ENCODE measurements at places on chromosomes 4 and X. TPM values are rescaled to one million over a fixed set of nuclear protein-coding genes. Genes with fewer than 3 reads are reported as not detected.

DNA sequence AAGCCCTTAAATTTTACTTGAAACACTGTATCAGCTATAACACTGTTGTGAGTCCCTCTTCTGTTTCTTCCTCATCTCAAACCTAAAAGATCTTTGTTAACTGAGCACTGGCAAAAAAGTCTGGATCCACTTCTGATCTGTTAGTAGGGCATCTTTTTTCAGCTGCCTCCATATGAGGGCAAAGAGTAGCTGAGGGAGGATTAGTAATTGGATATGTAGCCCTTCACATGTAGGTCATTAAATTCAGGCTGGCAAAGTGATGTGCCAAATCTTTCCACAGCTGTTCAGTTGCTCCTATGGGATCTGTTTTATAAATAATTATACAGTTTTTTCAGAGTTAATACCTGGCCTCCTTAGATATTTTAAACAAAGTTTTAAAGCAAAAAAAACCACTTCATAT is 1.1 kb upstream of the TRMT10A start:
- no peak for DNase-seq

Gene TRAPPC2
- total RNA-seq = 18.5 TPM

Gene SSX4B
- total RNA-seq = not detected

- DNase-seq = no peak
Measured at GRCh38 chr4:102675141-102675540, 85.6 kb downstream of the MANBA start.

GRCh38 chr4:123495530-123495929 is 98.9 kb downstream of the SPRY1 start:
- no peak for DNase-seq

Gene OCRL
- 23.6 TPM for total RNA-seq

Gene JCHAIN
- total RNA-seq = 8.0 TPM

Gene KLB
- total RNA-seq = not detected

- DNase-seq = no peak
Measured at GRCh38 chrX:120457766-120458180, 11.3 kb downstream of the LAMP2 start.

Gene CDX4
- total RNA-seq = not detected

DNA sequence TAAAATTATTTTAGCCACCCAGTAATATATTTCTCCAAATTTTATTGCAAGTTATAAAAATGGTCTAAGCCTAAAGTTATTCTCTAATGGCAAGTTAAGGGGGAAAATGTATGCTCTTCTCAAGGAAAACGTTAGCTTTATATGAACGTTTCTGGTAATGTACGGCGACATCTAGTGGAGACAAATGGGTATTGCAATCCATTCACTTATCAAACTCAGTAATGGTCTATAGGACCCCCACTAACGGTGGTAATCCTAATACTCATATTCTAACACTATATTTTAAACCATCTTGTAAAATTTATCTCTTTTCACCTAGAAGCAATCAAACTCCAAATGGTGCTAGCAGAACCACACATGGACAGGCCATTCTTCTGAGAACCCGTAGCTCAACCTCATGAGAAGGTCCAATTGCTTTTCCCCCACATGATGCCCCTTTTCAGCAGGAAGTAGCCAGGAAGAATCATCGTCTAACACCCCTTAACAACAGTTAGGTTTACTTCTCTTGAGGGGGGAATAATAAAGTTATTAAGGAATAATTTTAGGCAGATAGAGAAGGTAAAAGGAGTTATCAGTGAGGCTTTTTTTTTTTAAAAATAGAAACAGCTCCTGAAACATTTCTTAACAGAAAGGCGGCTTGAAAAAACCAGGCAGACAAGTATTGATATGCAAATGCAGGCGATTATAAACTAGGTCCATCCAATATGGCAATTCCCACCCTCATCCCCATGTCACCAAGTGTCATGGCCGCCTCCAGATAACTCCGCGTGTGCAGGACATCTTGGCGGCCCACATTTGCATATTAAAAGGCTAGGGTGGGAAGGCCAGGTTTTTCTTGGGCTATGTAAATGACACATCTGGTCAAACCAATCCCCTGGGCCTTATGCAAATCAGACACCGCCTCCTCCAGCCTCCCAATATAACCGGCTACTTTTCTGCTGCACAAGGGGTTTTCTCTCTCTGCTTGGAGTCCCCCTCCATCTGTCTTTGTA is 35.0 kb downstream of the NUDT11 start:
- DNase-seq = no peak

- DNase-seq = no peak
Measured at GRCh38 chrX:36963069-36963808, 44.9 kb upstream of the FAM47C start.

DNA sequence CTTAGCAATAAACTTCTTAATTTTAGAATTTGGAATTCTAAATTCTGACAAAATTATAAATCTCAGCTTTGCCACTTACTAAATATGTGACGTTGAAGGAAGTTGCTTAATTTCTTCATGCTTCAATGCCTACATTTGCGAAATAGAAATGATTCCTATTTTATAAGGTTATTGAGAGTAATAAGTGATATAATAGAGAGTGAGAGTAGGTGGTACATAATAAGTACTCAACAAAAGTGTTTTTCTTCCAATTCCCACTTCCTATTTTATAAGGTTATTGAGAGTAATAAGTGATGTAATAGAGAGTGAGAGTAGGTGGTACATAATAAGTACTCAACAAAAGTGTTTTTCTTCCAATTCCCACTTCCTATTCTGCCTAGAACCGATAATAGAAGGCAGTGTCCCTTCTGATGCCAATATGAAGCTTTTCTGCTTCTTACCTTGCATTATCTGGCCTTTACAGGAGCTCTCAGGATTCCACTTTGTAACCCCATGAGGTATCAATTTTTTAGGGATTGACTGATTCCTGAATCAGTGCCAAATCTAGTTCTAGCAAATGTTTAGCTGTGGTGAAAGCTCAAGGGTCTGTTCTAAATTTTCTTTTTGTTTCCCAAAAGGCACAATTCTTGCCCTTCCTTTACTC is 31.4 kb downstream of the VSIG4 start:
- DNase-seq = no peak

- no peak for DNase-seq
Measured at GRCh38 chr4:181536811-181537434, 706.3 kb upstream of the TENM3 start.

Gene TCEAL7
- total RNA-seq = 12.7 TPM

- no peak for DNase-seq
Measured at GRCh38 chrX:15873566-15873965, 19.0 kb upstream of the AP1S2 start.

Gene GPM6B
- 16.6 TPM for total RNA-seq

GRCh38 chr4:8201321-8201781 is 2.3 kb downstream of the SH3TC1 start:
- no peak for DNase-seq

Gene VEGFD
- 3.0 TPM for total RNA-seq

- no peak for DNase-seq
Measured at GRCh38 chr4:169369634-169370033, 98.9 kb upstream of the SH3RF1 start.

Gene TIGD4
- 0.30 TPM for total RNA-seq

Gene DMP1
- 0.16 TPM for total RNA-seq

DNA sequence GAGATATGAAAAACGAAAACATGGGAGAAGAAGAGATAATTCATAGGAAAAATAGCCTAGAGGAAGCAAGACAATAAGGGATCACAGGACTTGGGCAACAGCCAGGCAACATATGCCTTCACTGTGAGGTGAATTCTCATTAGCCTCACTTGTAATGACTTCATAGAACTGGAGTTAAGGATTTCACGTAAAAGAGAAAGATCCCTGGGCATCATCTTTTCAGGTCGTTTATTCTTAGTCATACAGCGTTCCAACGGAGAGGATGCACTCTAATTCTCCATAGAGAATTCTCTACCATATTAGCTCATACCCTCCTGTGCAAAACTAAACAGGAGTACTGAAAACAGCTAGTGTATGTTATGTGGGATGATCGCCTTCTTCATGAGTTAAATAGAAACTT is 1.4 kb downstream of the PRKG2 start:
- no peak for DNase-seq

Gene EGFL6
- total RNA-seq = 0.23 TPM

- DNase-seq = no peak
Measured at GRCh38 chr4:145808021-145808650, 128.2 kb downstream of the C4orf51 start.

GRCh38 chr4:87224141-87224923 is 3.9 kb upstream of the KLHL8 start:
- no peak for DNase-seq

DNA sequence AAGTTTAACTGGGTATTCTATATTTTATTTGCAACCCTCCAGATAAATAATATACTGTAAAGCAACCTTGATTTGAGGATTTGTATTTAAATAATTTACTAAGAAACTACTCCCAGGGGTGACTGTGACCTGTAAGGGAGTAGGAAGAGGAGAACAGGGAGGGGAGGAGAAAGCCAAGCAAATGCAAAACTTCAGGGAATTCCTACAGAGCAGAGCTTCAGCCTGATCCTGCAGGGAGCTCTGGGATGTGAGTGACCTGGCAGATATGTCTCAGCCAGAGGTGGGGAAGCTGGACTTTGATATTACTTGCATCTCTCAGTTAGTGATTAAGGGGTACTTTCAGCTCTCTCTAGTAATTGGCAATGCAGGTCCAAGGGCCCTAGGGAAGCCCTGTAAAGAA is 302.0 kb downstream of the FRMPD4 start:
- no peak for DNase-seq

Gene ARR3
- total RNA-seq = not detected

Gene ADAM29
- not detected for total RNA-seq

GRCh38 chr4:94803181-94803580 is 45.4 kb downstream of the BMPR1B start:
- no peak for DNase-seq

GRCh38 chrX:150329868-150330267 is 33.2 kb upstream of the MAMLD1 start:
- DNase-seq = no peak

DNA sequence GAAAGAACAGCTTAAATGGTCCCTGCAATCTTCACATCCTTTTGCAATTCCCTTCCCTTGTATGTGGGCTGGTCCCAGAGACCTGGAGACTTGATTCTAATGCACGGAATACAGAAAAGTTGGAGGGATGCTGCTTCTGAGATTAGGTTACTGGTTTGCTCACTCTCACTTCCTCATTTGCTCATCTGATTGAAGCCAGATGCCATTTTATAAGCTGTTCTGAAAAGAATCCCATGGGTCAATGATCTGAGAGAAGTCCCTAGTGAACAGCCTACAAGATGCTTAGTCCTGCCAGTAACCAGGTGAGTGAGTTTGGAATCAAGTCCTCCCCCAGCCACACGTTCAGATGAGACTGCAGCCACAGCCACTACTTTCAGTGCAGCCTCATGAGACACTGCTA is 35.9 kb downstream of the MAGEA1 start:
- no peak for DNase-seq

- no peak for DNase-seq
Measured at GRCh38 chr4:157014621-157015591, 43.3 kb upstream of the PDGFC start.

Gene DCAF8L2
- total RNA-seq = not detected

Gene RPL36A
- 145 TPM for total RNA-seq

DNA sequence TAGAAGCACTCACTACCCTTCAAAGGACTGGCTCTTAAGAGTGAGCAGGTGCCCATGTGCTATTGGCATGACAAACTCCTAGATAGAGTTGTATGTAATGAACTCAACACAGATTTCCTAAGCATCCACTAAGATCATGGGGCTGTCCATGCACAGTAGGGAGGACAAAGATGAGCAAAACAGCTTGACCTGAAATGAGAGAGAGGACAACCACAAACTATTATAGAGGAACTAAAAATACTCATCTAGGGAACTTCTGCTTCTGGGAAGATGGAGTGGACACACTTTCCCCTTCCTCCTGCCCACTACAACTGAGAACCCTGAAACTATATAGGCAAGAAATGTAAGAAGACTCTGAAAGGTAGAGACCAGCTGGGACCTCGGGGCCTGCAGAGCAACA is 20.8 kb upstream of the TMEM128 start:
- no peak for DNase-seq

Gene TLR10
- total RNA-seq = 1.1 TPM

DNA sequence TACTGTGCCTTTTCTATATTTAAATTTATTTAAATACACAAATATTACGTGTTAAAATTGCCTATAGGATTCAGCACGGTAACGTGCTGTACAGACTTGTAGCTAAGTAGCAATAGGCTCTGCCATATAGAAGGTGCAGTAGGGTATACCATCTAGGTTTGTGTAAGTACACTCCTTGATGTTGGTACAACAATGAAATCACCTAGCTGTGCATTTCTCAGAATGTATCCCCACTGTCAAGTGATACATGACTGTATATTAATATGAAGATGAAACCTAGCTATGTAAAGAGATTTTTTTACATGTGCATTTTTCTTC is 431.2 kb downstream of the KCTD8 start:
- no peak for DNase-seq

Gene XPNPEP2
- 24.8 TPM for total RNA-seq

Gene JADE3
- total RNA-seq = 5.8 TPM

DNA sequence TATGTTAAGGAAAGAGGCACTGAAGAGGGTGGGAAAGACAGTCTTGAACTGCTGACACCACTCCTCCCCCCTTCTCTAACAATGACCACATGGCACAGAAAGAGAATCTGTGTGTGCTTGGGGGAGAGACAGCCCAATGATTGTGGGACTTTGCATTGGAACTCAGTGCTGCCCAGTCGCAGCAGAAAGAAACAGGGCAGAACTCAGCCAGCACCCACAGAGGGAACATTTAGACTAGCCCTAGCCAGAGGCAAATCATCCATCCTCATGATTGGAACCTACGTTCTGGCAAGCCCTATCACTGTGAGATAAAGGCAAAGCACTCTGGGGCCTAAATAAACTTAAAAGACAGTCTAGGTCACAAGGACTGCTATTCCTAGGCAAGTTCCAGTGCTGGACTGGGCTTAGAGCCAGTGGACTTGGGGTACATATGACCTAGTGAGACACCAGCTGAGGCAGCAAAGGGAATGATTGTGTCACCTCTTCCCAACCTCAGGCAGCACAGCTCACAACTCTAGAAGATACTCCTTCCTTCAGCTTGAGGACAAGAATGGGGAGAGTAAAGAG is 132.8 kb upstream of the S100G start:
- no peak for DNase-seq

Gene TRIM75
- not detected for total RNA-seq

Gene P2RY8
- 5.5 TPM for total RNA-seq

DNA sequence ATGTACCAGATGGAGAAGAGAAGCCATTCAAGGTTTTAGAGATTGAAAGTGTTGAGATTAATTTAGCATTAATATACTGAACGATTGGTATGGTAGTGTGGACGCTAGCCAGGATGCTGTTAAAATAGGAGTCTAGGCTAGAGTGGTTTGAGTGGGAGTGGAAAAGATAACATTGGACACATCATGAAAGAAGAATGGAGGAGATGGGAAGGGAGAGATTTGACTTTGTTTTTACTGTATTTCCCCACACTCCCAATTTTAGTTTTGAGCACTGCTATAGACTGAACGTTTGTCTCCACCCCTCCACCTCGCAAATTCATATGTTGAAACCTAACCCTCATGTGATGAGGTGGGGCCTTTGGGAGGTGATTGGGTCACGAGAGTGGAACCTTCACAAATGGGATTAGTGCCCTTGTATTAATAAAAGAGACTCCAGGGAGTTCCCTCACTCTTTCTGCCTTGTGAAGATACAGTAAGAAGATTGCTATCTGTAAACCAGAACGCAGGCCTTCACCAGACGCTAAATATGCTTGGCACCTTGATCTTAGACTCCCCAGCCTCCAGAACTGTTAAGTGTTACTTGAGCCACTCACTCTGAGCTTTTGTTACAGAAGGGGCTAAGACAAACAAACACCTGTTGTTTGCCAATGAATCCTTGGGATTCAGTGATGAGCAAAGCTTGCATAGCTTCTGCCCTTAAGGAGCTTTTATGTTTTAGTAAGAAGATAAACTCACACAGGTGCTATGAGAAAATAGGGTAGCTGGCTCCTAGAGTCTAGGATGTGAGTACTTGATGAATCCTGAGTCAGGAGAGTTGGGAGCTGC is 25.8 kb downstream of the USP9X start:
- no peak for DNase-seq

Data from aorta (tissue), 5 donors.